ENCODE measurements at places on chromosomes 7 and 10. TPM values are rescaled to one million over a fixed set of nuclear protein-coding genes. Genes with fewer than 3 reads are reported as not detected.

DNAH11 gene
- under 0.01 TPM for total RNA-seq

ADAM8 gene
- total RNA-seq = under 0.01 TPM

LRRC4 gene
- 0.56 TPM for total RNA-seq

DNA sequence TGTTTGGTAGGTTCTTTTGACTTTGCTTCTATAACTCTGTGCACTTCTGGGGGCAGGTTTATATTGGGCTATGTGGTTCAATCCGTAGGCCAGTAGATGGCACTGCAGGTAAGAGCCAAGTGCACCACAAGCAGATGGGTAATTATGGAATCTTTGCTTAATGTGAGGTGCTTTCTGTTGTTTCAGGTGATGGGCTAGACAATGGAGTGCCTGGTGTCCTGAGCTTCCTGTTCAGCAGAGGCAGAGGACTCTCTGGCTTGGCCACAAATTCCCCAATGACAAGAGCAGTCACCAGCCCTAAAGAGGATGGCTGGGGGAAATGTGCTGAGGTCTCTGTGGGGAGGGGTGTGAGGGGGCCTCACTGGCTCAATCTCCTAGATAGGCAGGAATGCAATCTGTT, 455.0 kb downstream of the CCSER2 start:
- DNase-seq = no peak

DNA sequence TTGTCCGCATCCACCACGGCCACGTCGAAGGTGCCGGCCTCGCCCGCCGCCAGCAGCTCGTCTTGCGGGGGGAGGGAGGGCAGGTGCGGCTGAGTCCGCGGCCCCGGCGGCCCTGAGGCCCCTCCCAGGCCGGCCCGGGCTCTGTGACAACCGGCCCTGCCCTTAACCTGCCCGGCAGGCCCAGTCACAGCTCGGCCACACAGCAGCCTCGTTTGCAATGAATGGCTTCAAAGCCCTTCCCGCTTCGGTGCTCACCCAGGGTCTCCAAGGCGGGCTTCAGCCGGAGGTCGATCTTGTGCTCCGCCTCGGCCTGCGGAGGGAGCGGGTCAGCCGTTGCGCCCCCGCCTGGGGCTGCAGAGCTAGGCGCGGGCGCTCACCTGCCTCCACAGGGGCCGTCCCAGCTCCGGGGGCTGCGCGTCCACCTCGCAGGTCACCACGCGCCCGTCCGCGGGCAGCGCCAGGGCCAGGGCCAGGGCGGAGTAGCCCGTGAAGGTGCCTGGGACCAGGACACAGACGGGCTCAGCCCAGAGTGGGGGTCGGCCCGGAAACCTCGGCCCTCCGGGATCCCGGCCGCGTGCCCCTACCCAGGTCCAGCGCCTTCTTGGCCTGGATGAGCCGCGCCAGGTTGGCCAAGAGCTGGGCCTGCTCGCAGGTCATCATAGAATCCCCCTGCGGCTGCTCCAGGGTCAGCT, 928 bp downstream of the COMTD1 start:
- no peak for DNase-seq

GRCh38 chr7:116494472-116494871, 5.1 kb upstream of the CAV2 start:
- DNase-seq = no peak

All from IMR-90 (cell line).